ENCODE measurements at places on chromosomes 5 and 9. TPM values are rescaled to one million over a fixed set of nuclear protein-coding genes. Genes with fewer than 3 reads are reported as not detected.

The CDO1 gene
- 70.7 TPM for total RNA-seq

The SHISAL2B gene
- not detected for total RNA-seq

The COL27A1 gene
- 49.3 TPM for total RNA-seq

The SERF1A gene
- total RNA-seq, result 9.1 TPM

The PCDHGB4 gene
- 14.1 TPM for total RNA-seq

The FOXD4L5 gene
- 0.06 TPM for total RNA-seq

The BTNL3 gene
- total RNA-seq, result not detected

The RORB gene
- total RNA-seq, result 0.35 TPM

The CER1 gene
- total RNA-seq, result 1.1 TPM

The TLX3 gene
- total RNA-seq, result not detected

The PCDHGC3 gene
- 71.1 TPM for total RNA-seq
